Gastroesophageal sphincter (tissue), 4 donors: ENCODE measurements at places on chromosomes 7 and 10. TPM values are rescaled to one million over a fixed set of nuclear protein-coding genes. Genes with fewer than 3 reads are reported as not detected.

NUP42 gene
- 32.7 TPM for total RNA-seq

DNA sequence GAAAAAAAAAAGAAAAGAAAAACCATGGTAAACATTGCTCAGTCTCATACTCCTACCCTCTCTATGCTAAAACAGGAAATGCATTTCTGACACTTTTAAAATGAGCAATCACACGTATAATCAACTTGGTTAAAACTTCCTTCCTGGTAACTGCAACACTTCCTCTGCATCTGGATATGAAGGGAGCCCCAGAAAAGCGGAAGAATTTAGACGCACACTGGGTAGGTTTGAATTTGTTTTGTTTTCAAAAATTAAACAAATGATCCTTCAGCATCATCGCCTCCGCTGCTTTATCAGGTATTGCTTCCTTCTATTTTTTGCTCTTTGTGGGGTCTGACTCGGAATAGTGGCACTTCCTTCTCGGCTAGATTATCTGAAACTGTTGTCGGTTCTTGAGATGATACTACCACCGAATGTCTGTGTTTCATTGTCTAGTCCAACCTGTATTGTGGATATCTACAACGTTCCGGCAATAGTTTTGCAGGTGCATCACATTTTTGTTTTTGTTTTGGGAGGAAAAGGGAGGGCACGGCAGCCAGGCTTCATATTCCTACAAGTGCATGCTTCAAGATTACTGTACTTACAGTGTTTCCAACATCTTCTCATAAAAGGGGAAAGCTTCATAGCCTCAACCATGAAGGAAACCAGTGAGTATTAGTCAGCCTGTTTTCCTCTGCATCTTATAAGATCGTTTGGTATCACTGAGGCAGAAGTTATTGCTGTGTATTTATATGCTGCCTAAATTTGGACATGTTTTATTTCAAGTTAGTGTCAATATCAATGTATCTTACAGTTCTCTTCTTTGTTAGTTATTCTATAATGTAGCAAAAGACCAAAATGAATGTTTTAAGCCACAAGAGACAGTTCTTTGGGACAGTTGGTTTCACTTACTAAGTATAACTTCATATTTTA is at the start of gene PIK3CG:
PIK3CG (plus strand) TSS at position 153 of the 912 bp plus-strand sequence. CDS start 2,280 bp downstream, outside the sequence.
- no peak for ATAC-seq

DNA sequence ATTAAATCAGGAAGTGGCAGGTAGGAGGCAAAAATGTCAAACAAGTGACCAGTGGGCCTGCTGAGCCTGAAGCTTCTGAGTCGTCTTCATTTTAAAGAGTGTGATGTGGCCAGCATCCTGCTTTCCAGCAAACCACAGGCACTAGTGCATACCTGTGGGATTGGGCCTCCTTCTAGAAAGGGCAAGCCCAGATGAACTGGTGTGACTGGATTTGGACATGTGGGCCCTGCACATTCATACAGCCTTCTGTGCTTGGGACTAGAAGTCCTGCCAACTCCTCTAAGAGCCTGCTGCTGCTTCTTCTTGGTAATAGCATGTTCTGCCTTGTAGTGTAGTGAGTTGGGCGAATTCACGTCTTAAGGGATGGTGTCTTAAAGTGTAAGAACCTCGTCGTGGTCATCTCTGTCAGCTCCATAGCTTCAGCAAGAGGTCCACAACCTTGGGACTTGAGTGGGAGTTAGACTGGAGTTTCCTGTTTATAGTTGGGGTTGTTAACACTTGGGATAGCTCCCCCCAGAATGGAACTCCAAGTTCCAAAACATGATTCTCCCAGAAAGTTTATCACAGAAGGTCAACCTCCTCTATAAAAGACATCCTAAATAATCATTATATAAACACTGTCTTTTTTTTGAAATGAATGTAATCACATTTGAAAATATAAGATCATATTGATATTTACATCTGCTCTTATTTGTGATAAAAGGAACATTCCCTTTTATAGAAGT is 11.2 kb downstream of the BMPER start:
- no peak for ATAC-seq

- no peak for ATAC-seq
Measured at GRCh38 chr7:5332579-5332978, 49.8 kb downstream of the SLC29A4 start.

COL26A1 gene
- not detected for total RNA-seq

GRCh38 chr10:71128311-71128980 is 83.9 kb upstream of the UNC5B start:
- no peak for ATAC-seq

GRCh38 chr10:114021154-114021553 is 22.5 kb upstream of the ADRB1 start:
- ATAC-seq, result no peak

- no peak for ATAC-seq
Measured at GRCh38 chr10:57968328-57969016, 299.2 kb downstream of the IPMK start.

OPN4 gene
- total RNA-seq, result not detected

- no peak for ATAC-seq
Measured at GRCh38 chr10:85596389-85596788, 770.2 kb downstream of the GRID1 start.

MRPS16 gene
- 42.0 TPM for total RNA-seq

KEL gene
- not detected for total RNA-seq

GRCh38 chr10:119120413-119120867 is 16.5 kb downstream of the DENND10 start:
- peak; percentile 53 for ATAC-seq

CDHR1 gene
- not detected for total RNA-seq

GRCh38 chr7:14505906-14506305 is 396.6 kb downstream of the DGKB start:
- ATAC-seq, result no peak

SEMA3A gene
- total RNA-seq, result 61.6 TPM

PLAC9 gene
- 21.0 TPM for total RNA-seq

- ATAC-seq, result no peak
Measured at GRCh38 chr10:111990734-111991133, 192.8 kb downstream of the GPAM start.

DNA sequence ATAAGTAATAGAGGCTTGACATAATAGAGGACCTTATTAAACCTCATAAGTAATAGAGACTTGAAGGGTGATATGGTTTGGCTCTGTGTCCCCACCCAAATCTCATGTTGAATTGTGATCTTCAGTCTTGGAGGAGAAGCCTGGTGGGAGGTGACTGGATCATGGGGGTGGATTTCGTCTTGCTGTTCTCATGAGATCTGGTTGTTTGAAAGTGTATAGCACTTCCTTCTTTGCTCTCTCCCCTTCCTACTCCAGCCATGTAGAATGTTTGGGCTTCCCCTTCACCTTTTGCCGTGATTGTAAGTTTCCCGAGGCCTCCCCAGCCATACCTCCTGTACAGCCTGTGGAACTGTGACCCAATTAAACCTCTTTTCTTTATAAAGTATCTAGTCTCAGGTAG is 8.6 kb downstream of the KIFBP start:
- ATAC-seq, result no peak

PIP gene
- not detected for total RNA-seq

PRPS1L1 gene
- not detected for total RNA-seq

GRCh38 chr7:111132833-111133232 is 41.9 kb downstream of the LRRN3 start:
- ATAC-seq, result no peak

DNA sequence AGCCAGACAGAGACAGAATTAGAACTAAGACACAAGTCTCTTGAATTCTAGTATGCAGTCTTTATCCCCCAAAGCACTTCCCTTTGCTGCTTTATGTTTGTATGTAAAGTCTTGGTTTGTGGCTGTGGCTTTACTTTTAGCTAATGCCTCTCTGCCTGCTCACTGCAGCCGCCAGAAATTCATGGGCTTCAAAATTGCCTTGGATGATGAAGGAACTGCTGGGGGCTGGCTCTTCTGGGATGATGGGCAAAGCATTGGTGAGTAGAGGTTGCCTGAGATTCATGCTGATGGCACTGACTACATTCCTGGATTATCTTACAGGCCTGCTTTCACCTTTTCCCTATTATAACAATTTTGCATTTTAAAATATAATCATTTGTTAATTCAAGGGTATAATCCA is 10.9 kb upstream of the MGAM2 start:
- no peak for ATAC-seq
